Testis (tissue), 5 donors: ENCODE measurements at places on chromosomes 1 and 21. TPM values are rescaled to one million over a fixed set of nuclear protein-coding genes. Genes with fewer than 3 reads are reported as not detected.

The SH3BGR gene
- 27.3 TPM for polyA plus RNA-seq

The MMEL1 gene
- 36.4 TPM for polyA plus RNA-seq

The TMOD4 gene
- polyA plus RNA-seq: 2.1 TPM

The FNBP1L gene
- polyA plus RNA-seq: 21.9 TPM

The LRRC71 gene
- 49.2 TPM for polyA plus RNA-seq

The LCE2C gene
- not detected for polyA plus RNA-seq

The SYNC gene
- polyA plus RNA-seq: 12.4 TPM

DNA sequence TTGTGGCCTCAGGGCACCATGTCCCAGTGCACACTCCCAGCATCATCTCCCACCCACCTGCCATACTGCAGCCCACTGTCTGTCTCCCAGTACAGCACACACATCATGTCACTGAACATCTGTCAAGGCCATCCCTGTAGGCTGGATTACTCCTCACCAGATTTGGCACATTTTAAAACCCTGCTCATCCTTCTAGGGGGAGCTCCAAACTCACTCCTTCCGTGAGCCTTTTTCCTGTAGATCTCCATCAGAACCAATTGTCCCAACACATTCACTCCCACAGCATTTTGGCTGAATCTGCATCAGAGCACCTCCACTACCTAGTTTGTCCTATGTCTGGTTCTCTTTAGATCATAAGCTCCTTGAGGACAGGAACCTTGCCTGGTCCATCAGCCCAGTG is 58.6 kb upstream of the GRIK3 start:
- DNase-seq: no peak

DNA sequence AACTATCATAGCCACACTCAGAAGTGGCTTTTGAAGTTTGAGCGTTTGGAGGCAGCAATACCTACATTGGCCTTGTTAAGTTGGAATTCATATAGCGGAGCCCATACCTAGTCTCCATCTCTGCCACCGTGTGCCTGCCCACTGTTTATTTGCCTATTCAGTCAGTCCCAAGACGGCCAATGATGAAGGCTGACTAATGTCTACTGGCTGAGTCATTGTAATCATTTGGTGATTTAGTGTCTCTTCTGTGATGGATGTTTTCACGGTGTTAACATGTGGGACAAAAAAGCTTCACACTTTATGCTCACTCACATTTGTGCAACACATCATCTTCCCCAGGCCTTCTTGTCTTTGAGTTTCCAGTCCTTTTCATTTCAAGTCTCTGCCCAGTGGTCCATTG is 92.6 kb upstream of the PBX1 start:
- no peak for DNase-seq

DNA sequence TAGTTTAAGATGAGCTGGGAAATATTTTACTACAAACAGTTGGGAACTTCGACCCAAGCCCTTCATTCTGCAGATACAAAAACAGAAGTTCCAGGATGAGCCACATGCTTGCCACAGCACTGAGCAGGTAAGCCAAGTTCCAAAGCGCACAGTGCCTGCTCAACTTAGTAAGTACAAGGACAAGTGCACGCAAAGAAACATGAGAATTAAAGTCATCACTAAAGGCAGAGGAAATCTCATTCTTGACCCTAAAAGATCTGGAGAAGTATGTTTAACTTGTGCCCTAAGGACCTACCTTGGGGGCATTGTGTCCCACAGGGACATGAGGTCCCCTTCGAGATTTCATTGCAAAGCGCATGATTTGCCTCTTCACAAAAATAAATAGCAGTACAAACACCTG is 1.2 kb upstream of the UBAP2L start:
- peak; percentile 54 for DNase-seq

GRCh38 chr1:68149907-68150306 is 82.4 kb downstream of the WLS start:
- DNase-seq: no peak

DNA sequence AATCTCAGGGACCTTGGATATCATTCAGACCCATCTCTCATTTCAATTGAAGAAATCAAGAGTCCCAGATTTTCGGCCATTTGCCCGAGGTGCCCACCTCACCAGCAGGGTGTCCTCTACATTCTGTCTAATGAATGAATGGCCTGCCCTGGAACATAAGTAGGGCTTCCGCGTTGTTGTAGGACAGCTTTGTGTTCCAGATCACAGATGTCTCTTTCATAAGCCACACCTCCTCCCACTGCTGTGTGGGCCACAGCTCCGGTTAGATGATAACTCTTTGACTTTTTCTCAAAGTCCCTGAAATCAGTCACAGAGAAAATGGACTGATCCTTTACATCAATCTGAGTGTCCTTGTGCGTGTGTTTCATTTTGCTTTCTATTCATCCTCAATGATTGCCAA is 144.4 kb downstream of the RGS7 start:
- no peak for DNase-seq

GRCh38 chr1:3459940-3460671 is 5.6 kb downstream of the ARHGEF16 start:
- no peak for DNase-seq

DNA sequence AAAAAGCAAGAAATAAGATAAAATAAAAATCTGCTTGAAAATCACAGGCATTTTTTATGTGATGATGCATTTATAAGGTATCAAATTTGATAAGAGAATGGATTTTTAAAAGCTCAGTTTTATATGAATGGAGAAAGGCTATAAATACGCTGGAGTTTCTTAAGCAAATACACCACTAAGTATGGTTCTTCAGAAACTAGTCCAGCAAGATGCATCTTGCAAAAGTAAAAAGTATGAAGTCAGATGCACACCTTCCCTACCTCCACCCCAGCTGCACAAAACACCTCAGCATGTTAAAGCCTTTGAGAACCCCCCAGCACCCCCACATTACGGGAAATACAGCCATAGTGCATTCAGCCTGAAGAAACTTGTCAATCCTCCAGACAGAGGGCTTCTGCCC is 143.1 kb upstream of the PROX1 start:
- DNase-seq: no peak

GRCh38 chr1:246428542-246429308 is 78.4 kb downstream of the SMYD3 start:
- DNase-seq: no peak

GRCh38 chr1:4053774-4054173 is 153.7 kb upstream of the C1orf174 start:
- no peak for DNase-seq

DNA sequence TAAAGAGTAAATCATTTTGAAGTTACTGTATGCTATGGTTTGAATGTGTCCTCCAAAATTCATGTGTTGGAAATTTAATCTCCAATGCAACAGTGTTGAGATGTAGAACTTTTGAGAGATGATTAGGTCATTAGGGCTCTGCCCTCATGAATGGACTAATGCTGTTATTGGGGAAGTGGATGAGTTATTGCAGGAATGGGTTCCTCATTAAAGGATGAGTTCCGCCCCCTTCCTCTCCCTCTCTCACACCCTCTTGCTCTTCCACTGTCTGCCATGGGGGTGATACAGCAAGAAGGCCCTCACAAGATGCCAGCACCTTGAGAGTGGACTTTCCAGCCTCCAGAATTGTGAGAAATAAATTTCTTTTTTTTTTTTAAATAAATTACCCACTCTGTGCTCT is 97.6 kb downstream of the ATP1A1 start:
- no peak for DNase-seq

DNA sequence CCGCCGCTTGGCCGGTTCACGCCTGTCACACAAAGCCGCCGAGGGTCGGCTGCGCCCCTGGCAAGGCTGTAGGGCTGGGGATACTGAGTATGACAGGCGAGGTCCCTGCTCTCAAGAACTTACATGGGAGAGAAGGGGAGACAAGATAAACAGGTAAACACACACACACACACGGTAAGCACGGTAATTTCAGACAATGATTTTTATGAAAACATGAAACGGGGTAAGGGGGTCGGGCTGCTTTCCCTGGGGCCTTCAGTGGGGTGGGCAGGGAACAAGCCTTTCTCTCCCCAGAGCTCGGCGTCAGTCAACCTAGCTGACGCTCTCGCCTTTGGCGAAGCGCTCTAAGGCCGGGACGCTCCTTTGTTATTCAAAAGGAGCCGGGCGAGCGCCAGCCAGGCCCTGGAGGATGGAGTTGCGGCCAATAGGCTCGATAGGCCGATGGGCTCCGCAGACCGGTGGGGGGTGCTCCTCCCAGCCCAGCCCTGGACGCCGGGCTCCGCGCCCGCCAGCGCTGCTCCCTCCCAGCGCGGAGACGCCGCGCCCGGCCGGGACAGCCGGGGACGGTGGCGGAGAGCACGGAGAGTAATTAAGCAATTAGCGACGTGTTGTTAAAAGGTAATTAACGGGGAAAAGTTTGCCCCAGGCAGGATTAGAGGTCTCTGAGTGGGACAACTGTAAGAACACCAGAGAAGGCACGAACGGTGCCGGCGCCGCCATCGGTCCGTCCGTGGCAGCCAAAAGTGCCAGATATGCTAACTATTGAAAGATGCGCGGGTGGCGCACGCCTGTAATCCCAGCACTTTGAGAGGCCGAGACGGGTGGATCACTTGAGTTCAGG is 950 bp upstream of the INKA2 start:
- peak; percentile 71 for DNase-seq

DNA sequence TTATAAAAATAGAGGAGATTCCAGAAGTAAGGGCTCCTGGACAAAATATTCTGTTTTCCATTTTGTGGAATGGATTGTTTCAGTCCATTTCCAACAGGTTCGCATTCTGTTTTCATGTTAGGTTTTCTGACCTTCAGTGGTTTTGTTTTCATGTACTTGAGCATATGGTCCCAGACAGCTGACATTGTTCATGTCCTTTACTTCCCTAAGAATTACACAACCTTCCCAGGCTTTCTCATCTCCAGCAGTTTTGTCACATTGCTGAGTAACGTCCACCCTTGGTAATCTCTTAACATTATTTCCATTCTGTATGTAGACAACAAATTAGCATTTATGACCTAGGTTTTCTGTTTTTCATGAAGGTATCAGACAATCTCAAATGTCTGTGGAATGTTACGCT is 21.0 kb upstream of the ERRFI1 start:
- no peak for DNase-seq
